ENCODE measurements at places on chromosomes 7 and 10.

DNA sequence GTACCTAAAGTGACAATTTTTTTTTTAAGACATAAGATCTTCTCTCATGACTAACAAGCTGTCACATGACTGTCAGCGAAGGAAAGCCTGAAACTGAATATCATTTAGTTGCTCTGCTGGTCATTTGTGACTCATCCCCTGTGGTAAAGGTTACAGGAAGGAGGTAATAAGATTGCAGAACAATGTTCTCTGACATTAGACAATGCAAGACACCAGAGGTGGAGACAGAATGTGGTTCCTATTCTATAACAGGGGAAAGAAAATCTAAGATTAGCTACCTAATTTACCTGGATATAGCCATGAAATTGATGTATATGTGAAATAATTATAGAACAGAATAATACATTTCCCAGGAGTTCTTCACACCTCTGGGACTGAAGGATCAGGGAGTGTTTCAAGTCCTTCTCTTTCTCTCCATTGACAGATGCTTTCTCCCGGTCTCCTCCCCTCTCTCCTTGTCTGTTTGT, 47.7 kb downstream of the LRGUK start:
- DNase-seq = no peak

- DNase-seq = no peak
Measured at GRCh38 chr7:135798095-135798494, 49.5 kb upstream of the FAM180A start.

- DNase-seq = no peak
Measured at GRCh38 chr10:78464856-78465267, 431.2 kb downstream of the RPS24 start.

DNA sequence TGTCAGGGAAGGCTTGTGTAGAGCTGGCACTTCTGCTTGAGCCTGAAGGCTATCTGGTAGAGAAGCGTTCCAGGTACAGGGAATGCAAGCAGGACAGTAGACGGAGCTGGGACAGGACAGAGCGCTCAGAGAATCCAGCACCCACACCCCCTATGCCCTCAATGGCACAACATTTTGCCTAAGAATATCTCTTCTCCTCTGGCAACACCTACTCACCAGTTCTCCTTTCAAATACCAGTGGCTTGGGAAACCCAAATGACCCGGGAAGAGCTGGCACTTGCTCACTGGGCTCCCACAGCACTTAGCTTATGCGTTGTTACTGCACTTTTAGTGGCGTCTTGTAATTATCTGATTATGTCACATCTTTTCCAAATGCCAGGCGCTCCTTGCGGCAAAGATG, 118.6 kb downstream of the RNF216 start:
- DNase-seq = no peak

- no peak for DNase-seq
Measured at GRCh38 chr7:11716185-11716584, 115.8 kb downstream of the THSD7A start.

- DNase-seq = no peak
Measured at GRCh38 chr7:151748733-151749132, 128.2 kb downstream of the PRKAG2 start.

DNA sequence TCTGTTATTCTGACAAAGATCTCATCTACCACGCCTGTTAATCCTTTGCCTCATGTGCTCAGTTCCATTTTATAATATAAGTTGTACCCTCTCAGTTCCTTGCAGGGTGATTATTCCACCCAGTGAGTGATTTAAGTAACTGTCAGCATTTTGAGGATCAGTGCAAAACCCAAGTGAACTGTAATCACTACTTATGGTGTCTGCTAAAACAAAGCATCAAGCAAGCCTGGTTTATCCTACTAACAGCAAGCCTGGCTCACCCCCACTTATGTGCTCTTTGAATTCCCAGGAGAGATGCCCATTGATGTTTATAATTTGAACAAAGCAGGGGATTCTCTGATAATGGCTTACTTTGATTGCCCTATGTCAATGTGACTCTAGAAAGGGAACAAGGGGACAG, 186.8 kb upstream of the LRGUK start:
- no peak for DNase-seq

All from stimulated activated CD4-positive, alpha-beta T cell treated with anti-CD3 and anti-CD28 coated beads, Interleukin-2, amount 100 ng/mL, for 4 hours (primary cell).